ENCODE measurements at places on chromosomes 13 and 19. TPM values are rescaled to one million over a fixed set of nuclear protein-coding genes. Genes with fewer than 3 reads are reported as not detected.

DNA sequence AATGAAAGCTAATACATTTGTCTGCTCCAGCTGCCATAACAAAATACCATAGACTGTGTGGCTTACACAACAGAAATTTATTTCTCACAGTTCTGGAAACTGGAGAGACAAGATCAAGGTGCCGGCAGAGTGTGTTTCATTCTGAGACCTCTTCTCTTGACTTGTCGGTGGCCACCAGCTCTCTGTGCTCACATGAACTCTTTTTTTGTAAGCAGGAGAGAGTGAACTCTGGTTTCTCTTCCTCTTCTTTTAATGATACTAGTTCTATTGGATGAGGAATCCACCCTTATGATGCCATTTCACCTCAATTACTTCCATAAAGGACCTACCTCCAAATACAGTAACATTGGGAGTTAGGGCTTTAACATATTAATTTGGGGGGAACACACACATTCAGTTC is 11.7 kb downstream of the KCTD12 start:
- DNase-seq: no peak

DNA sequence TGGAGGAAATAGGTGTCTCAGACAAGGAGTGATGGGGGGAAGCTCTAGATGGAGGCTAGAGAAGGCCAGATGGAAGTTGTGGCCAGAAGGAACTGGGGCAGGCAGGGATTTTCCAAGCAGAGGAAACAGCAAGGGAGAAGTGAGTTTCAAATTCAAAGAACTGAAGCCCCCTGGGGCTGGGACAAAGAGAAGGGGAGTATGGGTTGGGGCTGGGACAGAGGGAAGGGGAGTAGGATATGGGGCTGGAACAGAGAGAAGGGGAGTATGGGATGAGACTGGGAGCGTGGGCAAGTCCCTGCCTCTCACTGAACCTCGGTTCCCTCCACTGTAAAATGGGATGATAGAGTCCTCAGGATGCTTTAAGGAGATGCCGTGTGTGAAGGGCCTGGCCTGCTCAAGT is 1.9 kb upstream of the GTF2F1 start:
- DNase-seq: no peak

DNA sequence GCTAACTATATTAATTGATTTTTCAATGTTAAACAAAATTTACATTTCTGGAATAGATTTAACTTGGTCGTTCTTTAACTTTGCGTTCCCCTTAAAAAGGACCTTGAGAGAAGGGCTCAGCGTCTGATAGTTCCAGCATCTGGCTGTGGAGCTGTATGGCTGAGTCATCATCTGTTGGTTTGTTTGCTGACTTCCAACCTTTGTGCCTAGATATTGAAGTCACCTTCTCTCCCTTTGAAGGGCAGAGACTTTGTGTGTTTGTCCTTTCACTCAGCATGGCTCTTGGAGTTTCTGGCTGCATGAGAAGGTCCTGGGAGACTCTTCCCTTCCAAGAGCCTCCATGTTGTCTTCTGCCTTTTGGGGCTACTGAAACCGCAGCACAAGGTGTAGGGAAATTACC is 16.6 kb upstream of the IRS2 start:
- DNase-seq: no peak

DNA sequence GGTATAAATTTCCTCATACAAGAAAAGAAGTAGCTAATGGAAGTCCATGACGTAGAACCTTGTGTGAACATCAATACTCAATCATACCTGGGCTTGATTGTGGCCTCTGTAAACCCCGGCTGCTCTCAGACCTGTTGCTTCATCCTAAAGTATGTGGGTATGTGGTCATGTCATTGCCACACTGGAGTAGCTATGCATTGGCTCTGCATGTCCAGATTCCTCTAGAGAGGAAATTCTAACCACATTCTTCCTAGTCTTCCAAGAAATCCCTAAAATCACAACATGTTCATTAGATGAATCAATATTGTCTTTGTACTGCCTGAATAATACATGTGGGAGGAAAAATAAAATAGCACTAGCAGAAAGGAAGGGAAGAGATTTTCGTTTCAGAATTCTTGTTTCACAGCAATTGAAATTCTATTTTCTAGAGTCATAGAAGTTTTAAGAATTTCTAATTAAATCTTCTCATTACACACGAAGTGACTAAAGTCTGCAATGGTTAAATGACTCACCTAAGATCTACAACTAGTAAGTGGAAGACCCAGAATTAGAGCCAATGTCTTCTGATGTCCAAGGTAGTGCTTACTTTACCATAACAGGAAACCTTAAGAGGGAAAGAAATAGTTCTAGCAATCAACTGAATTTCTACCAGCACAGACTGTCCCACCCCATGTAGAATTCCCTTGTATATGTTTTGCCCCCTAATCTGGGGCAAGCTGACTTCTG is 28.0 kb downstream of the RXFP2 start:
- no peak for DNase-seq

DNA sequence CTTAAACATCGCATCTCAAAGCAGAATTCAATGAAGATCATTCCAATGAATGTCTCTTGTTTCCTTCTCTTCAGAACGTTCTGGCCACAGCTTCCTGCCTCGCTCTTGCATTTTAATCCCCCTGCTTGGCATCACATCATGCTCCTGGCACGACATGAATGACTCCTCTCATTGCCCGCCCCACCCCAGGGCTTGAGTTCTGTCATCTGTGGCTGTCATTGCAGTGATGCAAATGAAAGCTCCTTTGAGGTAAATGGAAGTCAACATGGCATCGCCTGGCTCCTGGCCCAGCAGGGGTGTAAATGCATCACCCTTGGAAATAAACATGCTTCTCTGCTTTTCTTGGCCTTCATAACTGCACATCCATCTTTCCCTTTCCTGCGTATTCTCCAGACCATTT is 48.6 kb downstream of the SCEL start:
- no peak for DNase-seq

- no peak for DNase-seq
Observed at GRCh38 chr13:82165396-82166174, 1716.7 kb downstream of the SLITRK1 start.

DNA sequence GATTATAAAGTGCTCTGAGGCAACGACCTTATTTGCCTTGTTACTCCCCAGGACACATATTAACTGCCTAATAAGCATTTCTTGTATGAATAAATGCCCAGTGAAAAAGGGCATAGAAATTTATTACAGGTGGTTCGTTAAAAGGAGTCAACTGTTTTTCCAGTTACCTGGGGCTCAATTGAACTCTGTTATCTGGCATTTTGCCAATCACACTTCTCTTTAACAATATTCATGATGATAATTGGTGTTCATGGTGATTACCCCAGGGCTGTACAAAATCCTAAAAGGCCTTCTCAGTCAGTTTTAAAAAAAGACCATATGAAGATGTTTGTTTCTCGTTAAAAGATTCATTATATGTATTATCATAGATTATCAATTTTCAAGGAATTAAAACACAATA is 57.1 kb downstream of the KL start:
- DNase-seq: no peak

DNA sequence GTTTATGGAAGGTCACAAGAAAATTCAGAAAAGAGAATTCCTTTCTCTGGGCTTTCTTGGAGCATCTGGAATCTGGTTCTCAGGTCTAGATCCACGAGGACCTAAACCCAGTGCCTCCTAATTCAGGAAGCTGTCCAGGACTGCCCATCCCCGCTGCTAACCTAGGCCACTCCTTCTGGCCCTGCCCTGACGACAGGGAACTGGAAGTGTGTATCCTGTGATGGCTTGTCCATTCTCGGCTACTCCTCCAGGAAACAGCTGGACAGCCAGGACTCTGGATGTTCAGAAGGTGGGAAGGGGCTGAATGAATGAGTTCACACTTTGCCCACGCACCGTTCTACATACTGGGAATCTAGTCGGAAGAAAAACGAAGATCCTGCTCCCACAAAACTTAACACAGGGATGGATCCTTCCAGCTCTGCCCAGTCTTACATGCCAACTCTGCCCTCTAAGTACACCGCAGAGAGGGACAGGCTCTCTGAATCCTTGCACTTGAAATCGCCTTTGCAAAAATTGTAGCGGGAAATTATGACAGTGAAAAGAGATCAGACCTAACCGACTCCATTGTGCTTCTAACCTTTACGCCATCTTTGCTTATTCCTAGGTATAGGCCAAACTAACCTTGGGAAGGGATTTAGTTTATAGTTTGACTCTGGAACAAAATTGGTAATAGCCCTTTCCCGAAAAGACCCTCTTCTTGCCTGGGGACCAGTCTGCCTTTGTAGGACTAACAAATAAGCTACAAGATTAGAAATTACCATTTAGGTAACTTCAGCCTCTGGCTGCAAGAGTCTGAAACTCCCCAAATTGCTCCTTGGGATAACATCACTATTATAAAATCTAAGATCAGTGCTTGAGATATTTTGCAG is 1.8 kb downstream of the LSM4 start:
- no peak for DNase-seq

DNA sequence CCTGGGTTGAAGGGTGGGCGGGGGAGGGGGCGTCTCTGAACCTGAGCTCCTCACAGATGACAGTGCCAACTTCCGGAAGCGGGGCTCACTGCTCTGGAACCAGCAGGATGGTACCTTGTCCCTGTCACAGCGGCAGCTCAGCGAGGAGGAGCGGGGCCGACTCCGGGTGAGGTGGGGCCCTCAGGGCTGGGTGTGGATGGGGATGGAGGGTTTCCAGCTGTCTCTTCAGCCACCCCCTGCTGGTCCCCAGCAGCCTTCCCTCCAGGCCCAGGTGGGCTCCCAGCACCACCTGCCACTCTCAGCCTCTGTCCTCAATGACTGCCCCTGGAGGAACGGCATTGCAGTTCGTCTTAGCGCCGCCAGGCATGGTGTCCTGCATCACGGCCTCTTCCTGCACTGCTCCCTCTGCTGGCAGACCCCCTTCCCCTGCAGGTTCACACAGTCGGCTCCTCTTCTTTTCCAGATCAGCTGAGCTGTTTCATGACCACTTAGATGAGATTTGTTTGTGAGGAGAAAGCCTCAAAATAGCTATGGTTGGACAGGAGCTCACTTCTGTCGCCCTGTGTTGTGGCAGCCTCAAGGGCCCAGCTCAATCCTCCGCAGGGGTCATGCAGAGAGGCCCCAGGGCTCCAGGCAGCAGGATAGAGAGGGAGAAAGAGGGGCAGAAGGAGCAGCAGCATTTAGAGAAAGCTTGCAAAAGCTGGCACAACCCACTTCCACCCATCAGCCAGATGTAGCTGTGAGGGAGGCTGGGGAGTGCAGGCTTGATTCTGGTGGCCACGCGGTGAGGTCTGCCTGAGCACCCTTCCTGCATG is 2.5 kb upstream of the GARIN5A start:
- no peak for DNase-seq

GRCh38 chr13:113499936-113500335 is 9.4 kb upstream of the DCUN1D2 start:
- DNase-seq: no peak

GRCh38 chr13:73096638-73097037 is 37.8 kb downstream of the KLF5 start:
- DNase-seq: no peak

- no peak for DNase-seq
Observed at GRCh38 chr13:52366291-52366690, 39.7 kb downstream of the THSD1 start.

DNA sequence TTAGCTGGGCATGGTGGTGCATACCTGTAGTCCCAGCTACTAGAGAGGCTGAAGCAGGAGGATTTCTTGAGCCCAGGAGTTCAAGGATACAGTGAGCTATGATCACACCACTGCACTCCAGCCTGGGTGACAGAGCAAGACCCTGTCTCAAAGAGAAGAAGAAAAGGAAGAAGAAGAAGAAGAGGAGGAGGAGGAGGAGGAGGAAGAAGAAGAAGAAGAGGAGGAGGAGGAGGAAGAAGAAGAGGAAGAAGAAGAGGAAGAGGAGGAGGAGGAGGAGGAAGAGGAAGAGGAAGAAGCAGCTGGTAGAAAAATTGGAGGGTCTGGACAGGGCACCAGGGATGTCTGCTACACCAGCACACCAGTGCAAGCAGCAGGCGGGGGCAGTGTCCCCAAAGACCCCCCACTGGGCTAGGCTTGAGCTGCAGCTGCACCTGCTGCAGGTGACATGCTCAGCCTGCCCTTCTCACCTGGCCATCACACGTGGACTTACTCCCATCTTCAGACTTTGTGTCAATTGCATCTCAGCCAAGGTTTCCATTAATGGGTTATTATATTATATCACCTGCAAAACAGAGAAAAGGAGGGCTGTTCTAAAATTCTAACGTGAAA is 180.9 kb upstream of the ZNF507 start:
- DNase-seq: no peak

GRCh38 chr19:32197896-32198882 is 147.2 kb upstream of the ZNF507 start:
- DNase-seq: no peak

- DNase-seq: no peak
Observed at GRCh38 chr13:47085346-47085745, 188.5 kb upstream of the HTR2A start.

DNA sequence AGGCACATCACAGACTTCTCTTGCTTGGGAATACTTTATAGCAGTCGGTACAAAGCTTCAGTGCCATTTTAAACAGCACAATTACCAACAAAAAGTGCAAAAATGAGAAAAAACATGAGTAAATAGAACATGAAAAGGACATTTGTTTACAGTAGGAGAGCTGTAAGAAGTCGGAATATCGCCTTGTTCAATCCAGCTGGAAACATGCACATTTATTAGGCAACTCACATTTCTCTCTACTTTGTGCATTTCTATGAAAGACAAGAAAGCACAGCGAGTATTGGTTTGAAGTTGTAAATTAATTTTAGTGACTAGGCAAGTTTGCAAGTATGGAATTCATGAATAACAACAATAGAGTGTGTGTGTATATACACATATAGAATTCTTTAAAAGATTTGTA is 484.7 kb downstream of the DACH1 start:
- no peak for DNase-seq

DNA sequence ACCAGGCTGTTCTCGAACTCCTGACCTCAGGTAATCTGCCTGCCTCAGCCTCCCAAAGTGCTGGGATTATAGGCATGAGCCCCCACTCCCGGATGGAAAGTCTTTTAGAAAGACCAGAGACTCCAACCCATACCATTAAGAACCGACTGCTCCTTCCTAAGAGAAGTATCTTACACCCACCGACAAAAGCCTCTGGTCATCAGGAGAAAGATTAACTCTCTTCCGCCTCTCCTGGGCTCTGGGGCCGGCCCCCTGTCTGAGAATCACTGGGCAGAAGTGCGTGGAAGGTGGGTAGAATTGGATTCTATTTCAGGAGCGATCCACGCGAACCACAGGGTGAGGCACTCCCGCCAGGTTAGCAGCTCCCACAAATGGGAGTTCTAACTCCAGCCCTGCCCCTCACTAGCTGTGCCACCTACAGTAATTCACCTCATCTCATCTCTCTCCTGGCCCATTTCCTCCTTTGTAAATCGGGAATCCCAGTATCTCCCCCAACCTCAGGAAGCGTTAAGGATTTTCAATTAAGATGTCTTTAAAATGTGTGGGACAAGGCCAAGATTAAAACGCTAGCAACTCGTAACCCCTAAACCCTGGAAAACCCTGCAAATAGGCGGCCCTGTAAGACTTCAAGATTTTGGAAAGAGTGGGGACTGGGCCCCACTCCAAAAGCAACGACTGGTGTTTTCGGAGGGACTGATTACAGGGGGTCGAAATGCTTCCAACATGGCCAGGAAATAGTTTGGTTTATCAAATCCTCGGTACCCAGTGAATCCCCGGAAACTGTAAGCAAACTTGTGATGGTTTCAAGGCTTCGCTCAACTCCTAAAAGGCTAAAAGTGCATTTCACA is 1.3 kb downstream of the HNRNPL start:
- DNase-seq: no peak

The SYDE1 gene
- polyA plus RNA-seq: 18.2 TPM

The SERP2 gene
- polyA plus RNA-seq: 10.5 TPM

The NOTCH3 gene
- polyA plus RNA-seq: 92.8 TPM

The NAT14 gene
- polyA plus RNA-seq: 43.6 TPM

The ZNF525 gene
- polyA plus RNA-seq: 12.4 TPM

The ZNF283 gene
- polyA plus RNA-seq: 16.1 TPM

The SAMD4B gene
- 108 TPM for polyA plus RNA-seq

The KIR2DL4 gene
- polyA plus RNA-seq: 0.05 TPM

The ZNF653 gene
- polyA plus RNA-seq: 9.3 TPM

The MISP gene
- polyA plus RNA-seq: 8.1 TPM

All from right renal pelvis (tissue), 4 donors.